ENCODE measurements at places on chromosomes 1 and 21. TPM values are rescaled to one million over a fixed set of nuclear protein-coding genes. Genes with fewer than 3 reads are reported as not detected.

DNA sequence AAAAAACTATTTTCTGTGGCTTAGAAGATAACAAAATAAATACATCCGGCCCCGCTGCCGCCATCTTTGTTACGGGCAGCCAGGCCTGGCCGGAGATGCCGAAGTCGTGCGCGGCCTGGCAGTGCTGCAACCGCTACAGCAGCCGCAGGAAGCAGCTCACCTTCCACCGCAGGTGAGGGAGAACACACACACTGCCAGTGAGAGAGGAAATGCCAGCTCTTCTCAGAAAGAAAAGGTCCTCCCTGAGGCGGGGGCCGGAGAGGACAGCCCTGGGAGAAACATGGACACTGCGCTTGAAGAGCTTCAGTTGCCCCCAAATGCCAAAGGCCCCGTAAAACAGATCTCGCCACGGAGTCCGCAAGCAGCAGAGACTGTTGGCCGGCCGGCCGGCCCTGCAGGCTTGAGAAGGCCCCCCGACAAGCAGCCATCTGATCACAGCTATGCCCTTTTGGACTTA, 323.2 kb downstream of the AMY1C start:
- DNase-seq = no peak

GRCh38 chr1:55861676-55862340, 646.6 kb upstream of the USP24 start:
- DNase-seq = no peak

HPDL gene
- 0.21 TPM for total RNA-seq

- peak; percentile 34 for DNase-seq
These were observed 858.0 kb downstream of the USP25 start for GRCh38 chr21:16587681-16588375.

HAX1 gene
- total RNA-seq = 92.5 TPM

DNA sequence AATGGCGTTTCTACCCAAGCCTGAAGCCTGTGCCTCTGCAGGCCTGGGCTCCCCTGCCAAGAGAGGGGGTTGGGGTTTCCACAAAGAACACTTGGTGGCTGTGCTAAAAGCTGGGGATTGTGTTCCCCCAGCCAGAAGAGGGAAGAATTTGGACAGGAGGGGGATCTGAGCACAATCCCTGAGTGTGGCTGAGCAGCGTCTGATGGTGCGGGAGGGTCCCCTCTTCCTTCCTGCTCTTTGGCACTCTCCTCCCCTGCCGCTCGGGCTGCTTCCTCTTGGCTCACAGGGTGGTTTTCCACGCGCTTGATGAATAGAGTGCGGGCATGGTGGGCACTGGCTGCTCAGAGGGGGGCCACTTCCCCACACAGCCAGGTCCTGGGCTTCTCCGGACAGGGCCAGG, 3.7 kb downstream of the GPR37L1 start:
- DNase-seq = no peak

MYOG gene
- total RNA-seq = 256 TPM

- peak; percentile 14 for DNase-seq
These were observed 6.3 kb downstream of the C1orf53 start for GRCh38 chr1:197908716-197909220.
